ENCODE measurements at places on chromosomes 7 and 10.

DNA sequence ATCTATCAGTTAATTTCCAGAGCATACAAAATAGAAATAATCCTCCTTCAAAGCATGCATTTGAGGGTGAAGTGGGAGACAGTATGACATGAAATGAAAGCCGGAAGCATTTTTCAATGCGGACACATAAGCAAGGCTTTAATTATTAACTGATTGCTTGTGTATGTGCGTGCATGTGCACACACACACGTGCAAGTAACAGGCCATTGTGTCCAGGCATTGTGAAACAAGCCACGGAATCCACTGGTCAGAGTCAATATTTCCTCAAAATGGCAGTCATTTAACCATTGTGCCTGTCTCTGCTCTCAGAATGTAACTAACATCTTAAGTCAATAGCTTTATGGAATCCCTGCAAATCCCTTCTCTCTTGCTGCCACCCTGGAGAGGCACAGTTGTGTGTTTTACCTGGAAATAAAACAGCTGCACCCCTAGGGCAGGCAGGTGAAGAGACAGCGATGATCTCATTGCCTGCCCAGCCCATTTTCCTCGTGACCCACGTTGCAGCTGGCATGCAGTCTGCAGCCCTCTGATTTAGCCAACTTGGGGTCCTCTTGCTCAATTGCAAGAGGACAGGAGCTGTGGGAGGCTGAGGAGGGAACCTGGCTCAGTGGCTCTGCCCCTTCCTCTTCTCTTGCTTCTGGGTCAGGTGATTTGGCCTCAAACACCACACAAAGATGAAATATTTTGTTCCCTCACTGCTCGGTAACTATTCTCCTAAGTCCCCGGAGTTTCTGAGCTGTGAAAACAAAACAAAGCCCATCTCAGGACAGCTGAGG is 500.9 kb upstream of the ZMIZ1 start:
- no peak for DNase-seq

DNA sequence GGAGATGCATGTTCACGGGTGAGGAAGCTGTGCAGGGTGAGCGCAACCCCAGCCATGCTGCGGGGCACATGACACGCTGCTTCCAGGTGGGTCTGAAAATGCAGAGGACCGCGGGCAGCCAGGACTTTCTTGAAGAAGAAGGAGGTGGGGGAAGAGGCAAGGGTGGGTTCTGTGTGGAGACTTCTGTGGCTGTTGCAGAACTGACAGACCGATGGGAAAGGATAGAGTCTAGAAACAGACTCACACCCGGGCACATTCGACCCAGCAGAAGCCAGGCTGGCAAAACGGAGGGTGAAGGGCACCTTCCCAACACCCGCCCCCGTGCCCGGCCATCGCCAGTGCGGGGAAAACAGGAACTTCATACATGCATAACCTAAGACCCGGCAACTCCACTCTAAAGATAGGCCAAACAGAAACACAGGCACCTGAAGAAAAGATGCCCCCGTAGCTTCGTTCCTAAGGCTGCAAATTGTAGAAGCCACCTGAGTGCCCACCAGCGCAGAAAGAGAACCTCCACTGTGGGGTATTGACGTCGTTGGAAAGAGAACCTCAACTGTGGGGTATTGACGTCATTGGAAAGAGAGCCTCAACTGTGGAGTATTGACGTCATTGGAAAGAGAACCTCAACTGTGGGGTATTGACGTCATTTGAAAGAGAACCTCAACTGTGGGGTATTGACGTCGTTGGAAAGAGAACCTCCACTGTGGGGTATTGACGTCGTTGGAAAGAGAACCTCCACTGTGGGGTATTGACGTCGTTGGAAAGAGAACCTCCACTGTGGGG is 4.8 kb upstream of the KNDC1 start:
- DNase-seq = no peak

DNA sequence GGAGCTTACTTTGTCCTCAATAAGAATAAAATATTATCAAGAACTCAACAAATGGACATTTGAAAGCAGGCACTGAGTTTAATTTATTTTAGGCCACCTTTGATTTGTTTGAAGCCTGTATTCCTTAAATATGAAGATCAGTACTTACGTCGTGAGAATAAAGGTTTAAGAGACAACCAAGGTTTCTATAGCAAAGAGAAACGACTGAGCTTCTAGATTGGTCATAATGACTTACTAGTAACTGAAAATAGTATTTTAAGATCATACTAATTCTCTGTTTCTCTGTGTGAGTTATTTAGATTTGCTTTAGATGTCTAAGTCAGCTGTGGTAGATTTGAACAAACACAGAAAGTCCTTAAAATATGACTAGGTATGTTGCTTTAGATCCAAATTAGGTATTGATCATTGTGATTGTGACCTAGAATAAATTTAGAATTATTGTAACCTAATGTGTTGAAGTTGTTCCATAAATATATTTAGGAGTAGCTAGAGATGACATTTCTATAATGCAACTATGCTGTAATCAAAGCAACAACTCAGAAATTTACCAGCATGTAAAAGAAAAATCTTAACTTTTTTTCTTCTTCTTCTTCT is 2.4 kb upstream of the GLCCI1 start:
- DNase-seq = no peak

DNA sequence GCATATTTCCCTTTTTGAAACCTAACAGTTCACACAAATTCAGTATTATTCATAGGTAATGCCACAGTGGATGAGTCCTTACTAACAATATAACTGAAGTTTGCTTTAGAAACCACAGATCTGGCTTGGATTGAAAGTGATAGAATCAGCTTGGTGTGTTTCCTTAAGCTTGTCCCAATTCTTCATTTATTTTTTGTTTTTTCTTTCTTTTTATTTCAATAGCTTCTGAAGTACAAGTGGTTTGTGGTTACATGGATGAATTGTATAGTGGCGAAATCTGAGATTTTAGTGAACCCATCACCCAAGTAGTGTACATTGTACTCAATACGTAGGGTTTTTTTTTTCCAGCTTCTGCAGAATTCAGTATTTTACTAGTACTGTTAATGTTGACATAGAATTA is 518.2 kb upstream of the SEMA3D start:
- DNase-seq = no peak

GRCh38 chr7:158111906-158112570 is 475.6 kb downstream of the PTPRN2 start:
- no peak for DNase-seq

DNA sequence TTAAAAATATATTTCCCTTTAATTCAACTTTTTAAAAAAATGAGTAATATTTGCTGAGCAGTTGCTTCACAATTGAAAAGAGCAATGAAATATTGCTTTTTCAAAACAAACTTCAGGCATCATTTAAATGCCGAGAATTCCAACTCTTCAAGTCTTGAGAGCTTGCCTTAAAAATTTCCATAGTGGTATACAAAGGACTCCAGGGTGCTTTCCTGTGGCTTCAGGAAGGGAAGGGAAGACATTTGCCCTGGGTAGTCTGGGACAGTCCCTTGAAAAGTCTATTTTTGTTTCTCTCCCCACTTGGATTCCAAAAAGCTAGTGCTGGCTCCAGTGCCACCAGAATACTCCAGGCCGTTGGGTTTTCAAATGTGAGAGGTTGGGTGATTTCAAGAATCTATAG is 71.7 kb downstream of the HYCC1 start:
- DNase-seq = no peak

DNA sequence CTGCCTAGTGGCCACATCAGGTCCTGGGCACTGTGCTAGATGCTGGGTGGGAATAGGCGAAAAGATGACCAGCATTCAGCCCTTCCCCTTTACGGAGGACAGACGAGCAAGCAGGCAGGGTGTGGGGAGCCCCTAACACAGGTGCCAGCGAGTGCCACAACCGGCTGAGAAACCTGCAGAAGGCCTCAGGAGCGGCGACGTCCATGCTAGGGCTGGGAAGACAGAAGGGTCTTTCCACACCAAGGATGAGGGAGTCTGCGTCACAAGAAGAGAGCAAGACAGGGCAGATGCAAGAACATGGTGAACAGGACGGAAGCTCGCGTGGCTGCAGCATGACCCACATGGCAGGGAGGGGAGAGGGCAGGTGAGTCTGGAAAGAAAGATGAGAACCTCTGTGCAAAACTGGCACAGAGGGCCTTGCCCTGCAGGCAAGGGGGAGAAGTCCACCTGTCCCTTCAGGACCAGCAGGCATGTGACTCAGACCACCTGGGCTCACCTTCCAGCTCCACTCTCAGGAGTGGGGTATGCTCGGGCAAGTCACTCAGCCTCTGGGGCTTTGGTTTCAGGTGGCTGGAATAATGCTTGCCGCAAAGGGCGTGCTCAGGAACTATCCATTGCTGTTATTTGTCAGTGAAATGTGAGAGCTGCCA is 36.6 kb downstream of the KCNH2 start:
- no peak for DNase-seq

GRCh38 chr10:24114556-24114955 is 94.4 kb upstream of the KIAA1217 start:
- no peak for DNase-seq

- DNase-seq = no peak
Measured at GRCh38 chr10:112000466-112000865, 183.1 kb downstream of the GPAM start.

DNA sequence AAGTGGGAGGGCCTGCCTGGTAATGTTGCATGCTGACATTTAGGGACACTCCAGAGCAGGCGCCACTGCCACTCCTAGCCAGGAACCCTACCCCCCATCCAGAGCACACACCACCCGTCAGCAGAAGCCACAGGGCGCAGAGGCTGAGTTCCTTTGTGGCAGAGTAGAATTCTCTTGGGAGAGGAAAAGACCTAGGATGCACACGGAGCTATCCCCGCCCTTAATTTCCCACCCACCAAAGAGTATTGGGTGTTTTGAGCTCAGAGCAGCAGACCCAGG is 702 bp upstream of the INSYN2A start:
- DNase-seq = no peak

GRCh38 chr10:71260622-71261325 is 48.4 kb downstream of the UNC5B start:
- no peak for DNase-seq

- DNase-seq = peak; percentile 68
Measured at GRCh38 chr7:150974468-150975391, 3.4 kb downstream of the KCNH2 start.

- no peak for DNase-seq
Measured at GRCh38 chr7:41451826-41452225, 251.1 kb downstream of the INHBA start.

DNA sequence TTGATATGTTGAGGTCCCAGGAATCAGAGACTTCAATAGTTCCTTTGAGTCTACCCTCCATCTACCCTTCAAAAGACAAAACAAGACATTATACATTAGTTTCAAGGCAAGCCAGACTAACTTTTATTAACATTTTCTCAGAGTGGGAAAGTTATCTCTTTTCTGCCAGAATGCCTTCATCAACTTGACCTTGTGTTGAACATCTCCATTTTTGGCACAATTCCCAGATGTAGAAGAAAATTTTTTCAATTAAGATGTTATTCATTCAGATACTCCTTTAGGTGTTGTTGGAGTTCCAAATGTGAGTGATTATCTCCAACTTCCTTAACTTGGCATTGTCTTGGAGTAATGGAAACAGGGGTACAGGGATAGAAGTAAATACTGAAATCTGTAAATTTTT is 59.1 kb downstream of the NRF1 start:
- no peak for DNase-seq

DNA sequence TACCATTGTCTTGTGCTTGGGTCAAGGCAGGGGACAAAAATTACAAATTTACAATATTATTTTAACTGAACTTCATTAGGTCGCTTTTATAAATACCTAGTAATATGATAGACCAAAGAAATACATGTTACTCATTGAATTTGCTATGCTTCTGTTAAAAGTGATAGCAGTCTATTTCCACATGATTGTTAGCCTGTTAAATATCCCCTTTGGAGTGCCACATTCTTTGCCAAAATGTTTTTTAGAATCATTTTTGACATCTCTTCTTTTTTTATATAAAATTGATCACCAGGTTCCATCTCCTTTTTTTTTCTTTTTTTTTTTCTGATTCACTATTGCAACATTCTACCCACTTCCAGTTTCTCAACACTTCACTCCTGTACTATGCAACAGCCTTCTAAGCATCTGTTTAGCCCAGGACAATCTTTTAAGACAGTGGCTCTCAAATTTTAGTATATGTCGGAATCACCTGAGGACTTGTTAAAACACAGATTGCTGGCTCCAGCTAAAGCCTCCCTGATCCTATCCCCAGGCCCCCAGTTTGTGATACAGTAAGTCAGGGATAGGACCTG is 16.4 kb upstream of the NDUFA5 start:
- no peak for DNase-seq

All from stimulated activated CD4-positive, alpha-beta T cell treated with anti-CD3 and anti-CD28 coated beads, TNF-alpha, amount 100 ng/mL, for 1 hour (primary cell).